ENCODE measurements at places on chromosomes 2 and 18.

GRCh38 chr2:7288484-7288883 is 371.3 kb downstream of the RNF144A start:
- DNase-seq: no peak

GRCh38 chr2:239236043-239236807 is 164.6 kb downstream of the HDAC4 start:
- no peak for DNase-seq

GRCh38 chr2:71340176-71340575 is 8.6 kb downstream of the ZNF638 start:
- no peak for DNase-seq

- no peak for DNase-seq
These were observed 14.3 kb downstream of the KCNH7 start for GRCh38 chr2:162824304-162824703.

- no peak for DNase-seq
These were observed 47.3 kb downstream of the RBBP8 start for GRCh38 chr18:22980394-22980793.

GRCh38 chr18:45040879-45041278 is 360.2 kb downstream of the SETBP1 start:
- DNase-seq: no peak

- DNase-seq: peak; percentile 42
These were observed 70.3 kb downstream of the ARL4C start for GRCh38 chr2:234426616-234427015.

DNA sequence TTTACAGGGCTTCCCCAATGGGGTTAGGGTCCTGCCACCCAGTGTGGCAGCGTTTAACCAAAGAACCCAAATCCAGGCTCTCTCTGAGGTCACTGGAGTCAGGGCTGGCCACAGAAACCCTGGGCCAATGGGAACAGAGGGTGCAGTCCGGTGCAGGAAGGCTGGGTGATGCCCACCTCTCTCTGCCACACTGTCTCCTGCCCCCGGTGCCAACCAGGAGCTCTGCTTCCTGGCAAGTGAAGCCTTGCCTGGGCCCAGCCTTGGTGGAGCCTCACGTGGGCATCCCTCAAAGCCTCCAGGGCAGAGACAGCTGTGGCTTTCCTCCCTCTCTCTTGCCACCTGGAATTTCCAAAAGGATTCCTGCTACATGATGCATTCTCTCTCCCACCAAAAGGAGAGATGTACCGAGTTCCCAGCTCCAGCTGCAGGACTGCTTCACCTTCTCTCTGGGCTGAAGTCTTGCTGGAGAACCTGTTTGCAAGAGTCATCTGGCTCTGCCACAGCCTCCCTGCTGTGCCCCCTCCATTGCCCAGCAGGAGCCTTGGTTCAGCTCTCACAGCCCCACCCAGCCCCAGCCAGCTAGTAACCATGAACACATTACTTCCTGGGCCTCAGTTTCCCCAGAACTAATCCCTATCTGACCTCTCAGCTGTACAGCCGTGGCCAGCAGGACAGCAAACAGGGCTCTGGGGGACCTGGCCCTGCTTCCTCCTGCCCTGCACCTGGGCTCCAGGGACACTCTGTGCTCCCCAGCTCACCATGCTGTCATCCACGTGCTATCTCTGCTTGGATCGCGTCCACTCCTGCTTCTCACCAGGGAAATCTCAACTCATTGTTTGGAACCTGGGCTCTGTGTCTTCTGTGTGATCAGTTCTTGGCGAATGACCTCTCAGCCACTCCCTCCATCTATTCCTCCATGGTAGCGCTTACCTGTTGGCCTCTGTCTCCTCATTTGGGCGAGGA is 43.4 kb downstream of the KCNF1 start:
- DNase-seq: no peak

- DNase-seq: no peak
These were observed 512.1 kb upstream of the LRATD1 start for GRCh38 chr2:14120376-14120775.

DNA sequence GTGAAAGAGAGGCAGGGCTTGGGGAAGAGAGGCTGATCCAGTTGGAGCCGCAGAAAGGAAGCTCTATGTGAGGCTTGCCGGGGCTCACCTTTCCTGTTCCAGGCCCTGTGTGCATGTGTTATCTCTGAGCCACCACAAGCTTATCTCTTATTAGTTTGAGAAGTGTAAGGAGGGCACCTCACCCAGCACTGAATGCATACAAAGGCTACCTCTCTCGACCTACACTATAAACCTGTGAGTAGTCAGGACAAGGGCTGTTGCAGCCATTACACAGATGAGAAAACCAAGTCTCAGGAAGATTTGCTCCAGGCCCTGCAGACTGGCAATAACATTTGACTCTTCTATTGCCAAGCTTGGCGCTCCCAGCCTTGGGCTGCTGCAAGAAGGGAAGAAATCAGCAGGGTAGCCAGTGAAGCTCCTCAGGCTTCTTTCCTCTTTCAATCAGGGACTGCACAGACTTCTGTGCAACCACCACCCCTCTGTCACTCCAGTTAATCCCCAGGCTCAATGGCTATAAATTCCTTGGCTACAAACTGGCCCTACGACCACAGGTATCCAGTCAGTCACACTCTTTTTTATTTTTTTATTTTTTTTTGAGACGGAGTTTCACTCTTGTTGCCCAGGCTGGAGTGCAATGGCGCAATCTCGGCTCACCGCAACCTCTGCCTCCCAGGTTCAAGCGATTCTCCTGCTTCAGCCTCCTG is 73.8 kb downstream of the CLHC1 start:
- DNase-seq: no peak

GRCh38 chr2:208618220-208618619 is 211.6 kb downstream of the PTH2R start:
- DNase-seq: no peak

GRCh38 chr18:53025247-53025646 is 685.2 kb downstream of the DCC start:
- no peak for DNase-seq

- no peak for DNase-seq
These were observed 17.0 kb upstream of the ANKRD44 start for GRCh38 chr2:197327472-197328098.

DNA sequence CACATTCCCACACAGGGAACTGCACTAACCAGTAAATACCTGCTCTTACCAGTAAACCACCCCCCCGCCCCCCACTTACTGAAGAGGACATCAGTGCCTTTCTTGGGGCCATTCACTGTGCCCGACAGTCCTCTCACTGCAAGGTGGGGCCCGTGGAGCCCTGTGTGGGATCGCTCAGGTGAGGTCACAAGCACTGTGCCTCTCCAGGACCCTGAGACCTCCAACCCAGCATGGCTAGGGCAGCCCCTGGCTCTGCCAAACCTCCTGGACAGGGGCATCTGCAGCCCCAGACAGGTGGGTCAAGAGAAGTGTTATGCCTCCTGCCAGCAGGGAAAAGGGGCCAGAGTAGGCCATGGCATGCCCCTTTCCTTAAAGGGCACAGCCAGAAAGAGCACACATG is 6.7 kb upstream of the NEURL3 start:
- DNase-seq: no peak

DNA sequence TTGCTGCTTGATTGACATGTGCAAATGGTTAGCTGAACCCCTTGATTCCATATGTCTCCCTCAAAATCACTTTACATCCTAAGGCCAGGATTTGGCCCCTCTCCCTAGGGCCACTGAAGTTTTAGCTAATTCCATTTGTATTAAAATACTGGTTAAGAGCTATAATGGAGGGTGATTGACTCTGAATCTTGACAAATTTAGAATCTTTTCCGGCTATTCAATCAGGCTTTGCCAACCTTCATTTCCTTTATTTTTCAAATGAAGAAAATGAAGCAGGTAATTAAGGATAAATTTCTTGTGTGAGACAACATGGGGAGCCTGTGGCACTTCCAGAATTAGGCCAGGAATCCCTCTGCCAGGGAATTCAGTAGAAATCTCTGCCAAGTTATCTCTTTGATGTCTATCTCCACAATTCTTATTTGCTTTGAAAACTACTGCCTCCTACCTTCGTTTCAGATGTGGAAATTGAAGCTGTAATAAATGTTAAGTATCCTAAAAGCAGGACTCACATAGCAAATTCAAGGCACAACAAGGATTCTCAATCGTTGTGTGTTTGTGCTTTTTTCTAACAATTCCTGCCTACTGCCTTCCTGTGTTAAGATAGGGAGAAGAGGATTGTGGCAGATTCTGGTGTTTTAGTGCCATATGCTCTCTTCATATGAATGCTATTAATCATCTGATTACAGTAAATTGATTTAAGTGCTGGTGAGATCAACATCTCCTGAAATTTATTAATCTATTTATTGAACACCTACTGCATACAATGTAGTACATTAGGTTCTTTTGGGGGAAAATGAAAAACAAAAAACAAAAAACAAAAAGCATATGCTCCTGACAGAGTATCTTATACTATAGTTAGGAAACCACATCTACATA is 47.8 kb upstream of the MAP4K3 start:
- DNase-seq: no peak

DNA sequence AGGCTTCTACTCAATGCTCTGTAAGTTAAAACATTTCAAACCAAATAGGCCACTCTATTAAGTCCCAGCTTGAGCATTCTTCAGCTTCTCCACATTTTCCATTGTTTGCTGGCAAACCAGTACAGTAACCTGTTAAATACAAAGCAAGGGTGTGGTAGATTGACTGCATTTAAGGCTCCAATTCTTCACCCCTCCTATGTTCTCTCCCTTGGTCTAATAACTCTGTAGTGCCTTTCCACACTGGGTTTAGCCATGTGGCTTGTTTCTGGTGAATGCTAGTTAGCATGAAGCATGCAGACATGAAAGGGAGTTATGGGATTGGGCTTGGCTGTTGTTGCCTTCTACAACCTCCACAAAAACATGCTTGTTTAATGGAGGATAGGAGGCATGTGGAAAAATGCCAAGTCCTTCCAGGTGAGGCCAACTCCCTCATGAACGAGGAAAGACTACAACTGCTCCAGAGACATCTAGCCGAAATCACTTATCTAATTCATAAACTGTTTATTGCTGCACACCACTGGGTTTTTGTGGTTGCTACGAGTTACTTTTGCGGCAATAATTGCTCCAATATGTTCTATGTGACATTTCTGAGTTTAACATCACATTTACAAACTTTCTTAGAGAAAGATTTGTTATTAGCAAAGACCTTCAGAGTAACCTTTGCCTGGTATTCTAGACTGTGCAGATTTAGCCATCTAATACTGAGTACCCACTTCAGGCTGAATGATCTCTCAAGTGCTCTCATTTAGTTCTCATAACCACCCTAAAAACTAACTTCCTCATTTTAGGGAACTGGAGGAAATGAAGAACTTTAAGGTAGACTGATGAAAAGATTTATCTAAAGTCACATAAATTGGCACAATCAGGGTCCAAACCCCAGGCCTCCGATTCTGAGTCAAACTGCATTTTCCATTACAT is 104.0 kb downstream of the SMAD2 start:
- DNase-seq: no peak

- DNase-seq: no peak
These were observed 43.2 kb downstream of the ATIC start for GRCh38 chr2:215354771-215355695.

DNA sequence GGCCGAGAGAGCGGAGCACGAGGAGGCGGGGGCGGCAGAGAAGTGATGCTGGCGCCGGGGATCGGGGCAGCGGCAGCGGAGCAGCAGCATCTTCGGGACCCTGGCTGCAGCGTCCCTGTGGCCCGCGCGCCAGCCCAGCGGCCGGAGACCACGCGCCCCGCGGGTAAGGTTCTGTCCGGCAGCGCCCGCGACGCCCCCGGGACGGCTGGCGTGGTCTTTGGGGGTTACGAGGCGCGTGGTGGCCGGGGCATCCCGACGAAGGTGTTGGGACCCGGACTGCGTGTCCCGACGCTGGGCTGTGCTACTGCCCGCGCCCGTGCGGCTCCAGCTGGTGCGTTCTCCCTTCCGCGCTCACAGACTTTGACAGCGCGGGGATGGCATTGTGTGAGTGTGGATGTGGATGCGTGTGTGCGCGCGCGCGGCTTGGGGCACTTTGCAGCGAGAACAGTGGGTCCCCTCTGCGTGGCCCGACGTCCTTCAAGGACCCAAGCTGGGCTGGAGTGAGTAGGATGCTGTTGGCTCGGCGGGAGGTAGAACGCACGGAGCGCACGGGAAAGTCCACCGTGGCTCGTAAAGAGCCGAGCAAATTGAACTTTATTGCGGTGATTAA is 405.0 kb downstream of the XIRP2 start:
- DNase-seq: no peak

DNA sequence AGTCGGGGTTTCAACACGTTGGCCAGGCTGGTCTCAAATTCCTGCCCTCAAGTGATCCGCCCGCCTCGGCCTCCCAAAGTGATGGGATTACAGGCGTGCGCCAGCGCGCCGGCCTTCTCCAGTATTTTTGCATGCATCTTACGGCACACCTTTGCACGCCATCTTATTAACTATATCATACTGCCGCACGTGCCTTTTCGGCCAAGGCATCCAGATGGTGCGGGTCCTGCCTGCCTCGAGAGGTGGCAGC is 765 bp upstream of the ING5 start:
- no peak for DNase-seq

- no peak for DNase-seq
These were observed 37.8 kb upstream of the STAT4 start for GRCh38 chr2:191188550-191189093.

- no peak for DNase-seq
These were observed 153.1 kb downstream of the FMNL2 start for GRCh38 chr2:152488075-152488474.

DNA sequence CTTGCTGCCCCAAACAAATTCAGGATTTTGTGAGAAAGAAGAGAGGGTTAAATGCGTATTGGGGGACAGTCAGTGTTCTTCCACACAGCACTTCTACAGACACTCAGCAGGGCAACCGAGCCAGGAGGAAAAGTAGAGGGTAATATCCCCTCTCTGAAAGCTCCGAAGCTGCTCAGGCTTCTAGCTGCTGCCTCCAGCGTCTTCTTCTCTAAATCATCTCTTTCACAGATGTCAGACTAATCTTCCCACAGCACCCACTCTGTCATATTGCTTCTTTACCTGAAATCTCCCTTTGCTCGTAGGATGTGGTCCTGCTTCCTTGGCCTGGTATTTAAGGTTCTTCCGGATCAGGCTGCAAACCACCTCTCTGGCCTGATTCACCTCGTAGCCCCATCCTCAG is 117.6 kb upstream of the HAAO start:
- DNase-seq: no peak

DNA sequence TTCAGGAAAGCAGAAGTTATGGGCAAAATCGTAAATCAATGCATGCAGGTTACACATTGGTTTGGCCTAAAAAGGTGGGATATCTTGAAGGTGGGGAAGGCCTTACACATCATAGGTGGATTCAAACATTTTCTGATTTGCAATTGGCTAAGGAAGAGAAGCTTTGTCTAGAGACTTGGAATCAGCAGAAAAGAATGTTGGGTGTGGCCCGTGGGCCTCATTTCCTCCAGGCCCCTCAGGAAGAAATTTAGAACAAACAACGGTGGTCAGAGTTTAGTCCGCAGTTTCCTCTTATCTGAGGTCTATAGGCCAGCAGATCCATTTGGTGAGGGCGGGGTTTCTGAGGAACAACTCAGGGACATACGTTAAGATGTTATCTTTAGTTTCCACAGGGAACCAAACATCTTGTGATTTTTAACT is 50.9 kb upstream of the AFF3 start:
- no peak for DNase-seq
